ENCODE measurements at places on chromosomes 2 and 18.

- no peak for DNase-seq
These were observed 47.2 kb upstream of the DTNB start for GRCh38 chr2:25720575-25720974.

- DNase-seq: no peak
These were observed 128.8 kb upstream of the SESTD1 start for GRCh38 chr2:179393481-179393880.

DNA sequence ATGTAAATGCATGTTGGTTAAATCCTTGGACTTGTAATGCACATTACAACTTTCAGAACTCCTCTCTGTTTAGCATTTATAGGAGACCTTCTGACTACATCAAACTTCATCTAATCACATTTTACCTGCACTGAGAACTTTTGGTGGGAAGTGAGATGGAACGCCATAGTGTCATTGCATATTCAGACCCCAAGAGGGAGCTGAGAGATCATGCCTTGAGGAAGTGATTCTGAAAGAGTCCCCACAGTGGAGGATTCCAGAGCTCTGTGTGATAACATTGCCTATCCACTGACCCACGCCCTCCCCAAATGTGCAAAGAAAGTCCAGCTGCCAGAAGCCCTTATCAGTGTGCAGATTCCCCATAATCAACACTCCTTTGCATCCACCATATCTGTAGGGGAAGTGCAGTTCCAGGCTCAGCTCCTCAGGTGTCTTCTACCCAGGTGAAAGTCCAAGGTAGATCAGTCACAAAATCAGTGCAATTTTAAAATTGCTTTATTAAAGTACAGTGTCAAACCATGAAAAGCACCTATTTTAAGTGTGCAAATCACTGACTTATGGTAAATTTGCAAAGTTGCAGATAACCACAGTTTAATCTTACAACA, 212.4 kb downstream of the RPIA start:
- peak; percentile 18 for DNase-seq

GRCh38 chr2:28604284-28604843, 108.5 kb downstream of the PLB1 start:
- DNase-seq: no peak

DNA sequence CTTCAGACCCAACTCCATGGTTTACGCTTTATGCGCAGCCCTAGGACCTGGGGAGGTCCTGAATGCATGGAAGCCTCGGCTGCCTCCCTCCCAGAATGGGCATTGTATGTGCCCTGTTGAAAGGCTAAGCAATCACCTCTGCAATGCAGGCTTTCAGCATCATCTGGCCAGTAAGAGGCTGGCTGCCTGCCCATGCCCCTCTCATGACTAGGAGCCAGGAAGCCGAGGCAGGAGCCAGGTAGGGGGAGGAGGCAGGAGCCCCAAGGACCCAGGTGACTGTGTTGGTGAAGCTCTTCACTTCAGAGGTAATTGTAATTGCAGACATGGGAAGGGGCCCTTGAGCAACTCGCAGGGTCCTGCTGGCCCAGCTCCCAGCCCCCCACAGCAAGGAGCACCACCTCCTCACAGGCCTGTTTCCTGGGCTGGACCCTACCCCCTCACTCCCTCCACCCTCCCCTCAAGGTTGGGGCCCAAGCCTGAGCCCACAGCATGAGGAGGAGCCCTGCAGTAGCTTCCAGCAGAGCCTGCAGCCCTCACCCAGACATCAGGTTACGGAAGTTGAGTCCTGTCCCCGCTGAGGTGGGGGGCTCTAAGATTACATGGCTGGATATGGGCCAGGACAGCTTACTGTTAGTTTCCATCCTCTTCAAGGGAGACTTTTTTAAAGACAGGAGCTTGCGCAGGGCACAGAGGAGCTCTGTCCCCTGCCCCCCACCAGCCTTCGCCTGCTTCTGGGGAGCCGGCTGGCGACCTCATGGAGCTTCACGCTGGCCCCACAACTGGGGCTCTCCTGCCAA, 21.9 kb downstream of the CRACDL start:
- DNase-seq: no peak

All from NCI-H524 (cell line).